ENCODE measurements at places on chromosomes 5 and 9. TPM values are rescaled to one million over a fixed set of nuclear protein-coding genes. Genes with fewer than 3 reads are reported as not detected.

SVEP1 gene
- total RNA-seq: 13.1 TPM

GKAP1 gene
- total RNA-seq: 14.0 TPM

SLC6A19 gene
- total RNA-seq: 179 TPM

GARIN3 gene
- total RNA-seq: not detected

LCN15 gene
- total RNA-seq: not detected

TMEM215 gene
- not detected for total RNA-seq

MARCOL gene
- not detected for total RNA-seq

POU5F2 gene
- total RNA-seq: 1.0 TPM

ZNF462 gene
- total RNA-seq: 37.1 TPM

S100Z gene
- total RNA-seq: 0.95 TPM

PCDHB7 gene
- 2.1 TPM for total RNA-seq

TOR1B gene
- 28.1 TPM for total RNA-seq

CCDC69 gene
- 36.0 TPM for total RNA-seq

MYOZ3 gene
- total RNA-seq: 2.2 TPM

PCDHB6 gene
- 0.60 TPM for total RNA-seq

DCAF12 gene
- 33.7 TPM for total RNA-seq

SEMA5A gene
- 29.3 TPM for total RNA-seq

CCL28 gene
- 32.3 TPM for total RNA-seq

FAM120A gene
- 124 TPM for total RNA-seq

IQGAP2 gene
- total RNA-seq: 119 TPM

GTF3C4 gene
- total RNA-seq: 16.3 TPM

ZBED3 gene
- total RNA-seq: 16.6 TPM

CATSPER3 gene
- 1.0 TPM for total RNA-seq

PCDHGA1 gene
- total RNA-seq: 0.72 TPM

PCDHB13 gene
- 8.3 TPM for total RNA-seq

RAD17 gene
- 20.0 TPM for total RNA-seq

THBS4 gene
- 1.5 TPM for total RNA-seq

ITK gene
- total RNA-seq: 6.0 TPM

ABLIM3 gene
- 15.1 TPM for total RNA-seq

SLC45A2 gene
- 0.66 TPM for total RNA-seq

ESM1 gene
- total RNA-seq: 0.40 TPM

SLC44A1 gene
- total RNA-seq: 69.1 TPM

TAF1L gene
- 0.03 TPM for total RNA-seq

COL27A1 gene
- total RNA-seq: 41.1 TPM

ALDH1B1 gene
- 146 TPM for total RNA-seq

KCNMB1 gene
- 20.9 TPM for total RNA-seq

IL3 gene
- total RNA-seq: not detected

CDC20B gene
- 0.20 TPM for total RNA-seq

ALG2 gene
- total RNA-seq: 43.1 TPM

OTP gene
- total RNA-seq: not detected

SHLD3 gene
- total RNA-seq: 3.1 TPM

TMED9 gene
- total RNA-seq: 155 TPM

SPATA31D4 gene
- not detected for total RNA-seq

AFAP1L1 gene
- 8.7 TPM for total RNA-seq

BAAT gene
- total RNA-seq: 117 TPM

DNM1 gene
- total RNA-seq: 135 TPM

TCF7 gene
- 7.4 TPM for total RNA-seq

ACOT12 gene
- 0.75 TPM for total RNA-seq

HAVCR2 gene
- 9.6 TPM for total RNA-seq

PCDHB5 gene
- total RNA-seq: 8.0 TPM

SPEF2 gene
- total RNA-seq: 11.5 TPM

CA9 gene
- 777 TPM for total RNA-seq

Data from mucosa of gallbladder (tissue), 1 donor.